ENCODE measurements at places on chromosomes 2 and 18.

DNA sequence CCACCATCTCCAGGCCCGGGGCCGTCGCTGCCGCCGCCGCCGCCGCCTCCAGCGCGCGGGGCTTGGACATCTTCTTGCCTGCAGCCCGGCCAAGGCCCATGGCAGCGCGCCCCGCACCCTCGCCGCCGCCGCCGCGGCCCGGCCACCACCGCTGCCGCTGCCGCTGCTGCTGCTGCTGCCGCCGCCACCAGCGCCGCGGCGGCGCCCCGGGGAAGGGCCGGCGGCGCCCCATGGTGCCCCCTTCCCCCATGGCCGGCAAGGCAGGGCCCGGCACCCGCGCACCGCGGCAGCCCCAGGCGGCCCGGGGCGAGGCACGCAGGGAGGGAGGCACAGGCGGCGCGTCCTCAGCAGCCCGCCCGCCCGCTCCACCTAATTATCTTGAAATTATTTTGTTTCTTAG, 3057.4 kb downstream of the RPIA start:
- no peak overlapping the region for H3K27ac ChIP-seq
- peaks cover 7% of the 10 kb centered on the region for H3K27me3 ChIP-seq
- H3K36me3 ChIP-seq = no peaks in the 10 kb centered on the region
- no peak overlapping the region for H3K4me3 ChIP-seq

DNA sequence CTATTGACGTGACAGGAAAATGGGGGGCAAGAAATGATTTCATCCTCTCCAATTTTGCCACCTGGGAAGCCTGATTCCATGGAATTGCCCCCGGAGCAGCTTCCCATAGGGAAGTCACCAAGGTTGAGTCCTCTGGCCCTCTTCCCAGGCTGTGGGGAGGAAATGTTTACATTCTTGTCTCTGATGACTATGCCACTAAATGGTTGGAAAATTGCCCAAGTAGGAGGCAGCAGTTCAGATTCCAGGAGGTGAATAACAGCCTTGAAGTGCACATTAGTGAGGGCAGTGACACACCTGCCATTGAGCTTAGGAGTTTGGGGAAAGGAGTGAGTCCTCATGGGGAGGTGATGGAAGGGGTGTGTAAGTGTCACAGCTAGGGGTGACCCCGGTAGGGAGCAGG, 449.2 kb upstream of the DCC start:
- no peak overlapping the region for H3K4me3 ChIP-seq
- H3K36me3 ChIP-seq = no peaks in the 10 kb centered on the region
- H3K27me3 ChIP-seq = no peaks in the 10 kb centered on the region
- H3K4me1 ChIP-seq = no peaks in the 10 kb centered on the region

GRCh38 chr18:35592298-35592697, 10.8 kb downstream of the GALNT1 start:
- H3K4me1 ChIP-seq = peaks cover 52% of the 10 kb centered on the region
- H3K36me3 ChIP-seq = peaks cover 2% of the 10 kb centered on the region
- H3K27me3 ChIP-seq = no peaks in the 10 kb centered on the region
- no peak overlapping the region for H3K27ac ChIP-seq
- no peak for DNase-seq

DNA sequence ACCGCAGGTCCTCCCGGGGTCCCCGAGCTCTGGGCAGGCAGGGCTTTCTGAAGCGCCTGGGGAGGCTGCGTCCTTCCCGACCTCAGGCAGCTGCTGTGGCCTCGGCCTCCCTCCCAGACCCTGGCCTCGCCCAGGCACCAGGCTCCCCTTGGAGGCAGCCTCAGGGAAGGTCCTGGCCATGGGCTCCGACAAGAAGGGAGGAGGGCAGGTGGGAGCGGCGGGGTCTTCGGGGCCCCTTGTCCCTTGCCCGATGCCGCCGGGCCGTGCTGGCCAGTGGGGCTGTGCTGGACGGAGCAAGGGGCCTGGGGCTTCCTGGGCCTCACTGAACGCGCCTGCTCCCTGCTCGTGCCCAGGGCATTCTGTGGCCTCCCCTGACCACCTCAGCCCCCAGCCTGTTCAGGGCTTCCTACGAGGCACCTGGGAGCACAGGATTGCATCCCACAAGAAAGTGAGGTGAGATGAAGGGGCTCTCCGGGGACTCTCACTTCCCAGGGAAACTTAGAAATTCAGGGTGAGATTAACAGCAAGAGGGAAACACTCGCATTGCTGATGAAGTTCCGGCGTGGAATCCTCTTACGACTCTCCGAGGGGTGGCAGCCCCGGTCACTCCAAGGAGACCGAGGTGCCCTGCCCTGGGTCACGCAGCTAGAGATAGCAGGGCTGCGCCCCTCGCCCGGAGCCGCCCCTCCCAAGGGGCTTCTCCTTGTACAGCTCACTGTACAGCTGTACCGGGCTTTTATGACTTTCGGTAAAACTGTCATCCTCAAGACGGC, 778 bp downstream of the MFSD2B start:
- H3K27me3 ChIP-seq = peaks cover 27% of the 10 kb centered on the region
- no peak overlapping the region for H3K27ac ChIP-seq
- H3K4me3 ChIP-seq = no peak overlapping the region
- no peak for DNase-seq
- peaks cover 1% of the 10 kb centered on the region for H3K36me3 ChIP-seq
- peaks cover 12% of the 10 kb centered on the region for H3K4me1 ChIP-seq

GRCh38 chr18:31508781-31509180, 10.8 kb downstream of the DSG2 start:
- H3K27me3 ChIP-seq = peaks cover 17% of the 10 kb centered on the region
- H3K4me1 ChIP-seq = no peaks in the 10 kb centered on the region
- DNase-seq = no peak
- H3K4me3 ChIP-seq = no peak overlapping the region
- H3K27ac ChIP-seq = no peak overlapping the region
- no peaks in the 10 kb centered on the region for H3K36me3 ChIP-seq

GRCh38 chr2:165122521-165122920, 81.3 kb downstream of the SCN3A start:
- H3K4me3 ChIP-seq = no peak overlapping the region
- H3K27me3 ChIP-seq = no peaks in the 10 kb centered on the region
- DNase-seq = no peak
- H3K4me1 ChIP-seq = no peaks in the 10 kb centered on the region

- no peak for DNase-seq
- no peak overlapping the region for H3K4me3 ChIP-seq
Measured at GRCh38 chr2:40261042-40261441, 190.8 kb downstream of the SLC8A1 start.

DNA sequence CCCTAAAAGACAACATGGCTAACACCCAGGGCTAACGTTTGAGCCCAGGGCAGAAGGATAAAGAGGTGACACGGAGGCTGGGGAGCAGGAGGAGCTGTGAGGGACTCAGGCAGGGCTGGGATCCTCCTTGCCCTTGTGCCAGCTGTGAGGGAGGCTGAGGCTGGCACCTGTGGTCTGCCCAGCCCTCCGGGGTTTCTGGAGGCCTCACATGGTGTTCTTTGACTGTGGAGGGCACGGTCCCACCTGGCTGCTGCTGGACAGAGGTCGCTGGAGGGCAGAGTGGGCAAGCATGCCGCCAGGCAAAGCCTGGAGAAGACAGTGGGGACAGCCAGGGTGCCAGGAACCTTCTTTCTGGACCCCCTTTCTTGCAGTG, 26.8 kb upstream of the CNNM3 start:
- peaks cover 6% of the 10 kb centered on the region for H3K4me1 ChIP-seq
- H3K36me3 ChIP-seq = peaks cover 4% of the 10 kb centered on the region
- no peaks in the 10 kb centered on the region for H3K27me3 ChIP-seq
- no peak overlapping the region for H3K4me3 ChIP-seq

GRCh38 chr2:47735136-47735869, 47.6 kb upstream of the MSH6 start:
- no peak overlapping the region for H3K4me3 ChIP-seq
- H3K4me1 ChIP-seq = no peaks in the 10 kb centered on the region
- DNase-seq = no peak
- H3K36me3 ChIP-seq = no peaks in the 10 kb centered on the region

DNA sequence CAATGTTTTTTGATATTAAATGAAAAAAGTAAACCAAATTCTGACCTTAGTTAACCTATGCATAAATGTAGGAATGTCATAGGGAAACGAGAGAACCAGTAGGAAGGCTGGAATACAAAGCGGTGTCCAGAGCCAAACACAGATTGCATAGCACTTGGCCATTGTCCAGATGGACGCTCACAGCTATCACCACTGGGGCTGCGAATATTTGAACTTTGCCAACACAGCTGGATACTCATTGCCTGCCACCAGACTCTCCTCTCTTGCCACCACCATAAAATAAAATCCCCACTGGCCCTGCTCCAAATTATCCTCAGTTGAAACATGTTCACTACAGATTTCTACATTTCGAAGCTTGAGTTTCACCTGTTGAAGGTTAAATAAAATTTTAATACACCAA, 159.3 kb upstream of the GULP1 start:
- H3K27me3 ChIP-seq = no peaks in the 10 kb centered on the region
- no peak overlapping the region for H3K4me3 ChIP-seq
- no peaks in the 10 kb centered on the region for H3K4me1 ChIP-seq
- H3K36me3 ChIP-seq = no peaks in the 10 kb centered on the region
- DNase-seq = no peak

- no peak for DNase-seq
- no peaks in the 10 kb centered on the region for H3K27me3 ChIP-seq
- peaks cover 21% of the 10 kb centered on the region for H3K4me1 ChIP-seq
- H3K36me3 ChIP-seq = peaks cover 52% of the 10 kb centered on the region
- H3K4me3 ChIP-seq = no peak overlapping the region
Measured at GRCh38 chr2:237092506-237092905, 6.8 kb downstream of the COPS8 start.

GRCh38 chr2:148909114-148909513, 34.1 kb downstream of the KIF5C start:
- H3K27ac ChIP-seq = no peak overlapping the region
- DNase-seq = no peak
- H3K4me1 ChIP-seq = no peaks in the 10 kb centered on the region
- no peaks in the 10 kb centered on the region for H3K36me3 ChIP-seq
- no peak overlapping the region for H3K4me3 ChIP-seq

GRCh38 chr2:6052649-6053048, 360.5 kb downstream of the SOX11 start:
- no peak overlapping the region for H3K27ac ChIP-seq
- H3K27me3 ChIP-seq = no peaks in the 10 kb centered on the region
- no peak for DNase-seq
- no peaks in the 10 kb centered on the region for H3K36me3 ChIP-seq
- H3K4me1 ChIP-seq = no peaks in the 10 kb centered on the region

- no peaks in the 10 kb centered on the region for H3K27me3 ChIP-seq
- peaks cover 3% of the 10 kb centered on the region for H3K36me3 ChIP-seq
- DNase-seq = no peak
- no peak overlapping the region for H3K27ac ChIP-seq
- H3K4me1 ChIP-seq = no peaks in the 10 kb centered on the region
Measured at GRCh38 chr2:40129725-40130124, 322.2 kb downstream of the SLC8A1 start.

DNA sequence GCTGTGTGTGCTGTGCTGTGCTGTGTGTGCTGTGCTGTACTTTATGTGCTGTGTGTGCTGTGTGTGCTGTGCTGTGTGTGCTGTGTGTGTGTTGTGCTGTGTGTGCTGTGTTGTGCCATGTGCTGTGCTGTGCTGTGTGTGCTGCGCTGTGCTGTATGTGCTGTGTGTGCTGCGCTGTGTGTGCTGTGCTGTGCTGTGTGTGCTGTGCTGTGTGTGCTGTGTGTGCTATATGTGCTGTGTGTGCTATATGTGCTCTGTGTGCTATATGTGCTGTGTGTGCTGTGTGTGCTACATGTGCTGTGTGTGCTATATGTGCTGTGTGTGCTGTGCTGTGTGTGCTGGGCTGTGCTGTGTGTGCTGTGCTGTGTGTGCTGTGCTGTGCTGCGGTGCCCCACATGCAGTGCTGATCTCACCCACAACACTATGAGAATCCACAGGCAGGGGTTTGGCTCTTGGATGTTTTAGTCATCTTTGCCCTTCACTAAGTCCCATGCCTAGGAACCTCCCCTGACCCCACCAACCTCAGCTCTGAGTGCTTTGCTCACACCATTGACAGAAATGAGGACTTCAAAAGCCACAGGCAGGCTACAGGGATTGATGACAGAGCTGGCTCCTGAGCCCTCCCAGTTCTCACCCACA, 30.5 kb upstream of the MAL start:
- H3K27me3 ChIP-seq = peaks cover 61% of the 10 kb centered on the region
- H3K4me3 ChIP-seq = no peak overlapping the region
- H3K36me3 ChIP-seq = no peaks in the 10 kb centered on the region
- H3K4me1 ChIP-seq = no peaks in the 10 kb centered on the region

GRCh38 chr18:35002120-35002519, 39.1 kb upstream of the MAPRE2 start:
- H3K4me1 ChIP-seq = no peaks in the 10 kb centered on the region
- no peak overlapping the region for H3K27ac ChIP-seq
- H3K4me3 ChIP-seq = no peak overlapping the region
- DNase-seq = no peak
- no peaks in the 10 kb centered on the region for H3K27me3 ChIP-seq

- H3K36me3 ChIP-seq = no peaks in the 10 kb centered on the region
- no peak overlapping the region for H3K4me3 ChIP-seq
- DNase-seq = no peak
- no peak overlapping the region for H3K27ac ChIP-seq
- no peaks in the 10 kb centered on the region for H3K4me1 ChIP-seq
Measured at GRCh38 chr2:167749660-167750059, 497.7 kb downstream of the STK39 start.
